ENCODE measurements at places on chromosomes 12 and 14.
A peak's percentile ranks its signal among the peaks of the same experiment; 100 is the strongest.

- no peak for DNase-seq
Measured at GRCh38 chr12:75644472-75645072, 133.2 kb upstream of the KRR1 start.

DNA sequence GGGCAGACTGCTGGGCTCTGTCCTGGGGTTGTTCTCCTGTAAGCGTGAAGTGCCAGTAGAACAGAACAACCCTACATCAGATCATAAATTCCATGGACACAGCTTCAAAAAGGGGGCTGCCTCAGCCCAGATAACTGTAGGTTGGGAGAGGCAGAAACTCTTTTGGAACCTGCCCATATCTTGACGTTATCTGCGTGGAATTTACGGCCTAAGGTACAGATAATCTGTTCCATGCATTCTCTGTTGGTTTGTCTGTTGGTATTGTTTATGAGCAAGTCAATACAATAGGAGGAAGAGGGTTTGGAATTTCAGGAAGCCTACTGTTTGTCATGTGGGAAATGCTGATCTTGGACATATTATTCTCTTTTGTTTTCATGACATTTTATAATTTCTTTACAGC lies 36.7 kb downstream of the SLC25A47 start:
- no peak for DNase-seq

DNA sequence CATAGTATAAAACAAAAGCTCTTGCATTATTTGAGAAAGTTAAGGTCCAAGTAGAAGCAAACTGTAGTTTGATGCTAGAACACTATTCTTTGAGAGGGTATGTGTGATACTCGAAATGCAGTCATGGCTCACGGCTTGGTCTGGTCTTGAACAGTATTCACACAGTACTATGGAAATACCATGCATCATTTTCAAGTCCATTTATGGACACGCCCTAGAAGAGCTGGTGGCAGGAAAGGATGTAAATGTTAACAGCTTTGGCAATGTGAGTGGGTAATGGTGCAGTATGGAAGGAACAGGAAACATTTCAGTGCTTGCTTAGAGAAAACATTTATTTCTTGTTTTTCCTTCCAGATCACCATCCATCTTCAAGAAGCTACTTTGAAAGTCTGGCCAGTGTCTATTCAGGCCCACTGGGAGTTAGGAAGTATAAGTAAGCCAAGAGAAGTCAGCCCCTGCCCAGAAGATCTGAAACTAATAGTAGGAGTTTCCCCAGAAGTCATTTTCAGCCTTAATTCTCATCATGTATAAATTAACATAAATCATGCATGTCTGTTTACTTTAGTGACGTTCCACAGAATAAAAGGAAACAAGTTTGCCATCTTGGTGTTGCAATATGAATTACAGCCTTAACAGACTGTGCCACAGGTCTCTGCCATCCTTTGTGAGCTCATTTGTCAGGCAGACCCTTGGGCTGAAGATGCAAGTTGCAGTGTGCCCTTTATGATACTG lies 5.7 kb upstream of the AKAP5 start:
- no peak for DNase-seq

DNA sequence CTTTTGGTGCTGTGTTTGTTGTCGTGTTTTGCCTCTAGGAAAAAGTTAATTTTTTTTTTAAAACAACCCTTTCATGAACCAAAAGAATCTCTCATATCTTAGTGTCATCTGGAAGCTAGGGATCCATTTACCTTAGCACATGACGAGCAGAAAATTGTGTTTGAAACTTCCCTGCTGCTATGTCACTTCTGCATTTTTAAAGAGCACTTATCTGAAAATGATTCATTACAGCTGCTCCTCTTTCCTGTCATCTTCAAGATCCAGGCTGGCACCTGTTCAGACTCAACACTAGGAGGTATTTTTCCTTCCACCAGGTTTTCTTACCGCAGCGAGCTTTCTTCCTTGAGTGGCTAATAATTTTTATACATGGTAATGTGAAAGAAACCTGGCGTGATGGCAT lies 67.0 kb downstream of the EML1 start:
- DNase-seq: no peak

GRCh38 chr12:91901381-91902074 lies 244.1 kb downstream of the BTG1 start:
- DNase-seq: no peak

- DNase-seq: no peak
Measured at GRCh38 chr12:119025786-119026185, 44.4 kb downstream of the SRRM4 start.

DNA sequence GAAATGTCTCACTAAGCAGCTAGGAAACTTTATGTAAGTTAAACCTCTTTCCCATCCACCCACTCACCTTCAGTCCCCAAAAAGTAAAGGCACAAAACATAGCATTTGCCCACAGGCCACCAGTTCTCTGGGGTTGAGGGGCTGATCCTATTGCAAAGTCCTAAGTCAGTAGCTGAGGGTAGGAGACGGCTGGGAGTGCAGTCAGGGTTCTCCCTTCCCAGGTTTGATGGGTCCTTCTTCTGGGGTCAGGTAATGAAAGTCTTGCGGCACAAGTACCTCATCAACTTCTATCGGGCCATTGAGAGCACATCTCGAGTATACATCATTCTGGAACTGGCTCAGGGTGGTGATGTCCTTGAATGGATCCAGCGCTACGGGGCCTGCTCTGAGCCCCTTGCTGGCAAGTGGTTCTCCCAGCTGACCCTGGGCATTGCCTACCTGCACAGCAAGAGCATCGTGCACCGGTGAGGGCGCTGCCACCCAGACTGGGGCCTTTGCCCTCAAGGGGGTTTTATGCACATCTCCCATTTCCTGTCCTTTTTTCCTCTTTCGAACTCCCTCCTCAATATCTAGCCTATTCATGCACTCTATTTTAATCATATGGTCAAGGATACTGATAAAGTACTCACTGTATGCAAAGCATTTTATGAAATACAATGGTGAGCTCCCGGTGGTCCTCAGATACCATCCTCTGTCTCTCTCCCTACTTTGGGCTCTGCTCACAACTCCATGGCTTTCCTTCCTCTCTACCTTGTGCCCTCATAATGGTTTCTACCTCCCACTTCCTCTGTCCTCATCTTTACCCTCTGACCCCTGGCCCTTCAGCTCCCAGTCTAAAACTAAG lies 986 bp downstream of the TSSK4 start:
- no peak for DNase-seq

DNA sequence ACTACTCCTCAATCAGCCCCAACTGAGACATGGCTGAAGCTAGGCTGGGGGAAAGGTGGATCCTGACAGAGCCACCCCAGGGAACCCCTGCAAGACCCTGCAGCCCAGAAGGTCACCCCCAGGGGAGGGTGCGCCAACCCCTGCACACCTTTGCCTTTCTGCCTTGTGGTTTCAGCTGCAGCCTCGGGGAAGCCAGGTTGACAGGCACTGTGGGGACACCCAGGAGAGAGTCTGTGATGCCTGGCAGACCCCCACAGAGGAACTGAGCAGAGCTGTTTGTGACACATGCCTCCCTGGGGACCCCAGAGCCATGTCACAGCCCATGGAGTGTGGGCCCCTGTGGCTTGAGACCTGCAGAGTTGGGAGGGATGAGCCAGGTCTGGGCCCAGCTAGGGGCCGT lies 11.8 kb upstream of the HHIPL1 start:
- DNase-seq: no peak

DNA sequence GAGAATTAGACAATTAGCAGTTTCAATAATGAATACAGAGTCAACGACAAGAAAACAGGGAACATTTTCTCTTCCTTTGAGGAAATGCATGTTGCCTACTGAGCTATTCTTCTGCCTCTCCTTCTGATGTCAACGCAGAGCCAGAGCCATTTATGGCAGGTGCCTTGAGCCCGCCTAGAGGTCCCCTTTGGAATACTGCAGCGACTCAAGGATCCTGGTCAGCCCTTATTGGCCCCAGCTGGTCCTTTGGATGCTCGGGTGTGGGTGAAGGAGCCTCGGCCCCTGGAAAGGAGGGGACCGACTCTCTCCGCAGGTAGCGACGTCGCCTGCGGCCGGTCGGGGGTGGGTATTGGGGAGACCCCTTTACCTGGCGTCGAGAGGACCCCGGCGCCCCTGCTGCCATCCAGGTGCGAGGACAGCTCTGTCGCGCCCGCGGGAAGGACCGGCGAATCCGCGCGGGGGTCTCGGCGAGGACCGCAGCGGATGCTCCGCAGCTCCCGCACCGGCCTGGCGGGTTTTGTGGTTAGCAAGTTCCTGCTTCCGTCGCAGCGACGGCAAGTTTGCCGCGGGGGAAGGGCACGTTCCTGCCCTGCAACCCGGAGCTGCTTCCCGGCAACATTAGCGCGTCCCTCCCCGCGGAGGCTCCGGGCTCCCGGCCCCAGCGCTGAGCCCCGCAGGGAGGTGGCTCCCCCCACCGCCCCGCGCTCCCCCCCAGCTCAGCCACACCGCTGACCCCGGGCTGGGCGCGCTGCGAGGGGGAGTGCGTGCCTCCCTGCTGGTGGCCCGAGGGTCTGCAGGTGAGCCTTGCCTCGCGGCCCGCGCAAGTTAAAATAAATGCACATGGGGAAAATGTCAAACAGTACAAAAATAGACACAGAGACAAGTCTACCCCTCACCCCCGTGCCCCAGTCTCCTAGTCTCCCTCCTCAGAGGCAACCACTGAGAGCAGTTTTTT lies at the start of gene MANSC1:
Gene MANSC1 (minus strand): TSS at position 532 of the 955 bp plus-strand sequence. CDS start 6,928 bp downstream, outside the sequence.
- DNase-seq: peak; percentile 70

- no peak for DNase-seq
Measured at GRCh38 chr14:85276979-85277228, 253.0 kb upstream of the FLRT2 start.

GRCh38 chr12:90621927-90622326 lies 333.0 kb downstream of the CCER1 start:
- no peak for DNase-seq

DNA sequence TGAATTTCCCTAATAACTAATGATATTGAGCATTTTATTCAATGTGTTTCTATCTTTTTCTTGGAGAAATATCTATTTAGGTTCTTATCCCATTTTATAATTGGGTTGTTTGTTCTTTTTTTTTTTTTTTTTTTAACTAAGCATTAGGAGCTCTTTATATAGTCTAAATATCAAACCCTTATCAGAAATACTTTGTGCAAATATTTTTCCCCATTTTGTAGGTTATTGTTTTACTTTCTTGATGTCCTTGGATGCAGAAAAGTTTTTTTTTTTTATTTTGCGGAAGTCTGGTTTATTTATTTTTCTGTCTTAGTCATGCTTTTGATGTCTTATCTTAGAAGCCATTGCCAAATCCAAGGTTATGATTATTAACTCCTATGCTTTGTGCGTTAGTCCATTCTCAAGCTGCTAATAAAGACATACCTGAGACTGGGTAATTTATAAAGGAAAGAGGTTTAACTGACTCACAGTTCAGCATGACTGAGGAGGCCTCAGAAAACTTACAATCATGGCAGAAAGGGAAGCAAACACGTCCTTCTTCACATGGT lies 434.3 kb upstream of the TBX3 start:
- DNase-seq: no peak

- DNase-seq: peak; percentile 61
Measured at GRCh38 chr14:31419967-31420318, 407 bp downstream of the HEATR5A start.

DNA sequence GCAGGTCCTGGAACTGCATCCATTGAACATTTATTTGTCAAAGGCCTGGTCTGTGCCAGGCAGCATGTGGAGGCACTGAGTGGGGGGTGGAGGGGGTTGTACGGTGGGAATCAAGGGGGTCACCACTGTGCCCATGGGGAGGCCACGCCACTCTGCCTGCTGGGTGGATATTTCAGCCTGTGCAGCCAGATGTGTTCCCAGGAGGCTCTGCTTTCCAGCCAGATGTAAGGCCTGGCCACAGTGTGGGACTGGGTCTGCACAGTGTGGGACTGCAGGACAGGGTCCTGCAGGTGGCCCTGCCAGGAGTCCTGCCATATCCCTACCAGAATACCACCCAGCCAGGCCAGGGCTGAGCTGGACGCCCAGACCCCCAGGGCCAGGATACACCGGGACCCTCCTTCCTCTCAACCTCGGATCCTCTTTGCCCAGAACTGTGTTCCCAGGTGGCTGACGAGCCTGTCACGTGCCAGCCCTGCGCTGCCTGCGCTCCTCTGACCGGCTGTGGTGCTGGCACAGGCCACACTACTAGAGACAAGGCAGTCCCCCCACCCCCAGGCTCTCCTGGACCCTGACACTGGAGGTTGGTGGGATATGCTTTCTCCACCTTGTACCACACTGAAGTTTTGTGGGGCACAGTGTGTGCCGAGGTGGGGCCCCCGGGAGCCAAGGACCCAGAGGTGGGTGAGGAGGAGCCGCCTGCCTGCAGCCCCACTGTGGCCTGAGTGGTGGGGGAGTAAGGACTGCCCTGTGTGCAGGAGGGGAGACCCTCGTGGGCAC lies 17.5 kb downstream of the XRCC3 start:
- no peak for DNase-seq

DNA sequence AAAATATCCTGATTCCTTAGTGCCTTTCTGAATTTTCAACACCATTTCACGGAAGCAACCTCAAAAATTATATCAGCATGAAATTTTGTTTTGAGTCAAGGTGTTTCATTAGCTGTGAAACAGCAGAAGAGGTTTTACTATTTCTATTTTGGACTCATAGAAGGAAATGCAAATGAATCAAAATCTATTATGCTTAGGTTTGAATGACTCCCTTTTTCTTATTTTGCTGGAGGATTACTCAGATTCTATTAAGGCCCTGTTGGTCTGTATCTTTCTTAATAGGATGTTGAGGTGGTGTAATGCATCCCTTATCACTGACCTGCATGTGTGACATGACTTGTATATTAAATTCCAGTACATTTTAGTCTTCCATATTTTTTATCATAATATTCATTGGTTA lies 165.8 kb downstream of the TMTC2 start:
- no peak for DNase-seq

GRCh38 chr12:107778383-107779025 lies 4.0 kb downstream of the ASCL4 start:
- DNase-seq: no peak

GRCh38 chr12:43022838-43023237 lies 433.3 kb upstream of the PRICKLE1 start:
- no peak for DNase-seq

DNA sequence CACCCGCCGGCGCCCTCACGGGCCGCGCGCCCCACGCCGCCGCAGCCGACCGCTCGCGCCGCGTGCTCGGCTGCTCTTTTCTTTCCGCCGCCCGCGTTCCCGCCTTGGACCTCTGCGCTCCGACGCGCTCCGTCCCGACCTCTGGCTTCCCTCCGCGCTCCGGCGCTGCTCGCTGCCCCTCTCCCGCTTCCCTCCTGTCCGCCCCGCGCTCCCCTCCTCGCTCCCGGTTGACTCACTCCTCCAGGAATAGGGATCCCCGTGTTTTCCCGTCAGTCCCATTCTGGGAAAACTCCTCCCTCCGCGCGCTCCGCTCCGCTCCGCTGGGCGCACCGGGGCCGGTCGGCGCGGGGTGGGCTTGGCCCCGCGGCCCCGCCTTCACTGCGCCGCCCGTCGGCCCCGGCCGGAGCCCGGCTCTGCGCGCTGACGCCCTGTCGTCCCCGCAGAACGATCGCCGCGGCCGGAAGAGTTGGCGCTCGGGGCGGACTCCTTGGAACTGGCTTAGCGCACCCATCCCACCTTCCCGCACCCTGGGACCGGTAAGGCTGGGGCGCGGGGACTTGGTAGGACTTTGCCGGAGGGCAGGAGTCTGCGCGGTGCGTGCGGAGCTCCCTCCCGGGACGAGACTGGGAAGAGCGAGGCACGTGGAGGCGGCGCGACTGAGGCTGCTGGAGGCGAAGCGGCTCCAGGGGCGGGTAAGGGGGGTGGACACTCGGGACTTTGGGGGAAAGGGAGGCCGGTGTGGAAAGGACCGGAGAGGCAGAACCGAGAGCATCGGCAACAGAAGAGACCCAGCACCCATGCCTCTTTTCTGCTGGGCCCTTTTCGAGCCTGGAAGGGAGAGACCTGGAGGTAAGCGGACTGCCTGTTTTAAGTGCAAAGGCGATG lies 550 bp downstream of the TEAD4 start:
- DNase-seq: peak; percentile 65
